ENCODE measurements at places on chromosomes 16 and 17. TPM values are rescaled to one million over a fixed set of nuclear protein-coding genes. Genes with fewer than 3 reads are reported as not detected.
A peak's percentile ranks its signal among the peaks of the same experiment; 100 is the strongest.

DNA sequence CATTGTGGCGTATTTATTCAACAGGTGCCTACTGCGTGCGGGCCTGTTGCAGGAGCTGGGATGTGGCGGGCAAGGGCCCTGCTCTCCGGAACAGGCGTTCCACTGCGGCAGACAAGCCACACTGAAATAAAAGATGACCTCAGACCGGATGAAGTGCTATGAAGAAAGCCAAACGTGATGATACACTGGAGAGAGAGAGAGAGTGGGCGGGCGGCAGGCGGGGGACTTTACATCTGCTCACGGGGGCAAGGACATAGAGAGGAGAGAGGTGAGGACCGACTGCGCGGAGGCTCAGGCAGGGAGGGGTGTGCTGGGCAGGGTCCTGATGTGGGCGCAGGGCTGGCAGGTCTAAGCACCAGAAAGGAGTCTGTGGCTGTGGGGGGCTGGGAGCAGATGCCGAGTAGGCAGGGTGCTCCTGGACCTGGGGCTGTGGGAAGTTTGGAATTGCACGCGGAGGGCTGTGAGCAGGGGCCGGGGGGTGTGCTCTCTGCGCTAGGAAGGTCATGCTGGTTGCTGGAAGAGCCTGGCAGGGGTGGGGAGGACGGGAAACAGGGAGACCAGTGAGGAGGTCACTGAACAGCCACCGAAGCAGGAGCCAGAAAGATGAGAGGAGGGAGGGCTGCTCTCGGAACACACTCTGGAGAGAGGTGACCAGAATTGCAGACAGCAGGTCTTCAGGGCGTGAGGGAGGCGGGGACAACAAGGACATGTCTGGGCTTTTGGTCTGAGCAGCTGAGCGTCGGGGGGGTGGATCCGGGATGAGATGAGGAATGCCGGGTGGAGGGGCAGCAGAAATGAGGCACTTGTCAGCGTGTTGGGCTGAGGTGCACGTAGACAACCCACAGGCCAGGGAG lies 9.9 kb downstream of the MXRA7 start:
- no peak overlapping the region for H3K27ac ChIP-seq
- H3K27me3 ChIP-seq = peaks cover 5% of the 10 kb centered on the region
- no peak for DNase-seq
- no peaks in the 10 kb centered on the region for H3K36me3 ChIP-seq

DNA sequence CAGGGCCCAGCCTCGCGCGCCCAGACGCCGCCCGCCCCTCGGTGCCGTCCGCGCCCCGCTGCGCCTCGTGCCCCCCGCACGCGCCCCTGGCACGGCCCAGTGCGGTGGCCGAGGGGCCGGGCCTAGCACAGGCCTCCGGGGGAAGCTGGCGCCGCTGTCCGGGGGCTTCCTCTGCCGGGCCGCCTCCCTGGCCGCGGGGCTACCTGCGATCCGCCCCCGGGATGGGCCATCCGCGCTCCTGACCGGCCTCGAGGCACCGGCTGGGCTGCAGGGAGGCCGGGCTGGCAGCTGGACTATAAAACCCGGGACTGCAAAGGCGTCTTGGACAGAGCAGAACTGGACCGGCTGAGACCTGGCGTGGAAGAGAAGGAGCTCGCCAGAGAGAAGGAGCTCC lies 783 bp downstream of the BHLHA9 start:
- no peaks in the 10 kb centered on the region for H3K36me3 ChIP-seq
- H3K4me1 ChIP-seq = peaks cover 17% of the 10 kb centered on the region
- DNase-seq = no peak
- no peak overlapping the region for H3K4me3 ChIP-seq

GRCh38 chr16:66539623-66540469 lies 10.1 kb downstream of the TK2 start:
- no peak overlapping the region for H3K4me3 ChIP-seq
- H3K27ac ChIP-seq = no peak overlapping the region
- no peaks in the 10 kb centered on the region for H3K27me3 ChIP-seq
- peaks cover 43% of the 10 kb centered on the region for H3K4me1 ChIP-seq
- no peaks in the 10 kb centered on the region for H3K36me3 ChIP-seq
- peak; percentile 62 for DNase-seq

DNA sequence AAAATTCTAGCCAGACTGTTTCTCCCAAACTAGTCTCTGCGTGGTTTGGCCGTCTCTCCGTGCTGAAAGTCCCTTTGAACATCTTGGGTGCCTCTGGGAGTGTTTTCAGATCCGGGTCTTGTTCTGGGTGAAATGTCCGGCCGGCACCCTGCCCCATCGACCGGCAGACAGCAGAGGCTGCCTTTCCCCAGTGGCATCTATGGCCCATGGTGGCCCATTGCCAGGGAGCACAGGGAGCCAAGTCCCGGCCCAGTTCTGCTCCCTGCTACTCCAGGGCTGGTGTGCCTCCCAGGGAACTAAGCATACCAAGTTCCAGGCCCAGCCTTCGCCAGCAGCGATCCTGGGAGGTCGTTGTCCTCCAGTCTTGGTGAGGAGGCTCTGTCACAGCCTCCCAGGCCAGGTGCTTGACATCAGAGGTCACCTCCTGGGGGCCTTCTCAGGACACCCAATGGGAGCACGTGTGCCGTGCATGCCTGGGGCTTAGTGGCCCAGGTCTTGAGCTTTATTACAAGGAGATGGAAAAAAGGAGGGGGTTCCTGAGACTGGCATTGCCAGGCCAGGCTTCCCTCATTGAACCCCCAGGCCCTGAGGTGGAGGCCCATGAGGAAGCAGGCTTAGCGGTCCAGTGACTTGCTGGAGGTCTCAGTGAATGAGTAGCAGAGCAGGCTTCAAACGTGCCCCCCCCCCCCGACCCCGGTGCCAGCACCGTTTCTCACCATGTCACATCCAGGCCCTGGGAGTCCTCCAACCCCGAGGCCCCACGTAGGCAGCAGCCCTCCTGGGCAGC lies 54.0 kb downstream of the PGS1 start:
- DNase-seq = no peak
- no peak overlapping the region for H3K4me3 ChIP-seq
- no peaks in the 10 kb centered on the region for H3K36me3 ChIP-seq
- H3K27me3 ChIP-seq = no peaks in the 10 kb centered on the region
- no peak overlapping the region for H3K27ac ChIP-seq
- H3K4me1 ChIP-seq = no peaks in the 10 kb centered on the region

GRCh38 chr16:27228621-27229501 lies 25.5 kb downstream of the KDM8 start:
- no peak overlapping the region for H3K4me3 ChIP-seq
- H3K27ac ChIP-seq = peak overlapping the region; percentile 30
- DNase-seq = no peak
- H3K4me1 ChIP-seq = peaks cover 68% of the 10 kb centered on the region
- H3K36me3 ChIP-seq = no peaks in the 10 kb centered on the region

DNA sequence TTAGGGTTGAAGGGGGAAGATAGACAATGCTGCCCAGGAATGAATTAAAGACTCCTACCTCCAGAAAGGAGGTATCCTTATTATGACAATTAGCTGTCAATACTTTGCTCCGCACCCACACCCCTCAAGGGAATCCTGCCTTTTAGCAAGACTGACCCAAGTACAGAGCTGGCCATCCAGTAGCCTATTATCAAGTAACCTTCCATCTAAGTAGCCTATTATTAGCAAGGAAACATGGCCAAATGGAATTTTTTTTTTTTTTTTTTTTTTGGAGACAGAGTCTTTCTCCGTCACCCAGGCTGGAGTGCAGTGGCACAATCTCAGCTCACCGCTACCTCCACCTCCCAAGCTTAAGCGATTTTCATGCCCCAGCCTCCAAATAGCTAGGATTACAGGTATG lies 161.3 kb downstream of the PMP22 start:
- H3K27ac ChIP-seq = no peak overlapping the region
- no peaks in the 10 kb centered on the region for H3K36me3 ChIP-seq
- no peak for DNase-seq
- H3K4me3 ChIP-seq = no peak overlapping the region
- no peaks in the 10 kb centered on the region for H3K27me3 ChIP-seq

GRCh38 chr17:4931963-4932362 lies at the start of gene GP1BA:
TSS of gene GP1BA (plus strand) at chr17:4932277. CDS start at chr17:4932605, 328 bp downstream.
- no peaks in the 10 kb centered on the region for H3K27me3 ChIP-seq
- DNase-seq = peak; percentile 33
- peaks cover 6% of the 10 kb centered on the region for H3K36me3 ChIP-seq
- no peak within 1 kb of the TSS for H3K27ac ChIP-seq
- H3K4me3 ChIP-seq = no peak within 1 kb of the TSS

DNA sequence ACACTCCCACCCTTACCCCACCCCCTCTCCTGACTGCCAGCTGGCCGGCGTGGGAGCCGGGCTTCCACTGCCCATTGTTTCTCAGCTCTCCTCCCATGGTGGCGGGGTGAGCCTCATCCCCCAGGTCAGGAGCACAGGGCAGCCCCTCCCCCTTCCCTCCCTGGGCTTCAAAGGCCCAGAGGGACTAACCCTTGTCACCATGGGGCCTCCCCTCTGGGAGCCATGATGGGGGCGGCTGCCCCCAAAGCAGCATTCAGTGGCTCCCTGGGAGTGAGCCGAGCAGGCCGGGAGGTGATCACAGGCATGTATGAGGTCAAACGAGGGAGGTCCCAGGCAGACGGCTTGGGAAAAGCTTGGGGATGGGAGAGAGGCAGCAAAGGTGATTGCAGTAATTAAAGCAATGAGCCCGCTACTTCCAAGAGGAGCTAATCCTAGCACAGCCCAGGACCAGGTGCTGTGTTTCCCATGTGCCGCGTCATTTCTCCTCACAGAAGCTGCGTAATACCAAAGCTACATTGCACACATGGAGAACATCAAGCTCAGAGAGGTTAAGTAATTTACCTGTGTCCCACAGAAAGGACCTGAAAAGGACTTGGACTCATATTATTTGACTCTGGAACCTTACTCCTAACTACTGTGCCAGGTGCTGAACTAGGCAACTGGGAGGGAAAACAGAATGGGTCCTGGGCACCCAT lies 24.5 kb downstream of the CDK5RAP3 start:
- no peaks in the 10 kb centered on the region for H3K36me3 ChIP-seq
- no peaks in the 10 kb centered on the region for H3K4me1 ChIP-seq
- no peak overlapping the region for H3K27ac ChIP-seq
- H3K4me3 ChIP-seq = no peak overlapping the region
- DNase-seq = no peak

- H3K4me3 ChIP-seq = no peak overlapping the region
- H3K27ac ChIP-seq = no peak overlapping the region
- H3K36me3 ChIP-seq = no peaks in the 10 kb centered on the region
Measured at GRCh38 chr16:12098429-12099310, 122.1 kb downstream of the SNX29 start.

- peaks cover 82% of the 10 kb centered on the region for H3K4me1 ChIP-seq
- no peak overlapping the region for H3K4me3 ChIP-seq
- no peak overlapping the region for H3K27ac ChIP-seq
Measured at GRCh38 chr17:78753316-78754250, 28.5 kb downstream of the CYTH1 start.

GRCh38 chr16:86338403-86339115 lies 171.8 kb upstream of the FOXF1 start:
- H3K27ac ChIP-seq = no peak overlapping the region
- peaks cover 3% of the 10 kb centered on the region for H3K27me3 ChIP-seq
- H3K36me3 ChIP-seq = no peaks in the 10 kb centered on the region
- H3K4me1 ChIP-seq = no peaks in the 10 kb centered on the region
- no peak overlapping the region for H3K4me3 ChIP-seq

- no peak overlapping the region for H3K4me3 ChIP-seq
- no peaks in the 10 kb centered on the region for H3K27me3 ChIP-seq
- no peaks in the 10 kb centered on the region for H3K36me3 ChIP-seq
- H3K27ac ChIP-seq = no peak overlapping the region
- no peak for DNase-seq
Measured at GRCh38 chr16:75354170-75354569, 79.1 kb downstream of the CFDP1 start.

DNA sequence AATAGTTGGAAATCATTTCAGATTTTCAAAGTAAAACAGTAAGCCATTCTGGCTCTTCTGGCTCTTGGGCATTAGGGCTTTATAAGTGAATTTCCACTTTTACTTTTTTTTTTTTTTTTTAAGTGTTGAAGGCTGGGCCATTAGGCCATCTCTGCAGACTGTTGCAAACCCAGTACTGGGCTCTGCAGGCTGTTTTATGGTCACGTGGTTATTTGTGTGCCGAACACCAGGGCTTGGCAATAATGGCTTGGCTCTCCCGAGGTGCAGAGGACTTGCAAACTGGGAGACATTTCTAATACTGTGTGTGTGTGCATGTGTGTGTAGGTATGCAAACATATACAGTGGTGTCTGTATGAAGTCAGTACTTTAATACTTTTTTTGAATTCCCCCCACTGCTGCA lies 194.9 kb upstream of the CDH5 start:
- H3K27me3 ChIP-seq = no peaks in the 10 kb centered on the region
- no peaks in the 10 kb centered on the region for H3K36me3 ChIP-seq
- no peak overlapping the region for H3K4me3 ChIP-seq
- no peak for DNase-seq
- H3K27ac ChIP-seq = no peak overlapping the region

DNA sequence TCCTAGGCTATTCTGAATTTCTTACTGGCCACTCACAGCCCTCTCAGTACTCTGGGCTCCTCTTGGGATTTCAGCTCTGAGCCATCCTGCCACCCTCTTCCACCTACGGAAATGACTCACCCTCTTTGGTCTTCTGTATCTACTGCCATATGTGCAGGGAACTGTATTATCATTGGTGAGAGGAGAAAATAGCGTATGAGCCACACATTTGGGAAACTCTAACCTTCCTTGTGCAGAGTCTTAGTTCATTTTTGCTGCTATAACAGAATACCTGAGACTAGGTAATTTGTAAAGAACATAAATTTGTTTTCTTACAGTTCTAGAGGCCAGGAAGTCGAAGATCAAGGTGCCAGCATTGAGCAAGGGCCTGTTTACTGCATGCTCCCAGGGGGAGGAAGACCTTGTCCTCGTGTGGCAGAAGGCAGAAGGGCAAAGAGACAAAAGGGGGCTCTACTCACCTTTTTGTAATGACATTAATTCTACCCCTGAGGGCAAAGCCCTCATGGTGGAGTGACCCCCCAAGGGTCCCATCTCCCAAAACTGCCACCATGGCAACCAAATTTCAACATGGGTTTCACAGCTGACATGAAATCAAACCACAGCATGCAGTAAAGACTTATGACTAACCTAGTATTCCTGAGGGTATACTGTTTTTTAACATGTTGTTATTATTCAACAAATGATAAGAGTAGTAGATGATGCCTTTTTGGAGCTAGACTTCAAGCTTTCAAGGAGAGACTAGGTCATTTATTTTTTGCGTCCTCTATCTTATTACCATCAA lies 191.8 kb downstream of the PRKCA start:
- H3K4me3 ChIP-seq = no peak overlapping the region
- H3K27ac ChIP-seq = no peak overlapping the region

DNA sequence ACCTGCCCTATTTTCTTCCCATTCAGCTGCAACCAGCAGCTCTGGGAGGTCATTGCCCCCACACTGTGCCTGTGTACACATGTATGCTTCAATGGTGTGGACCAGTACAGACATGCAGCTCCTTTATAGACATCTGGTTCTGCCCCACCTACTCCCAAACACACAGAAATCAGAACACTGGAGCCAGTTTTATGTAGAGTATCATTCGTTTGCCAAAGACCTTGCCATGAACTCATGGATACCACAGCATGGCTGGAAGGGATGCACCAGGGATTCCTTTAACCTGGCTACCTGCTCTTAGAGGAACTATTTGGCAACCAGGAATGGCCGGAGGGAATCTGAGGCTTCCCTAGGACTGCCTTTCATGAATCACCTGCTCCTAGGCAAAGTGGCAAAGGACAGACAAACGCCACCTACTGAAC lies 60.4 kb downstream of the ZFHX3 start:
- H3K4me3 ChIP-seq = no peak overlapping the region
- no peak for DNase-seq
- H3K4me1 ChIP-seq = no peaks in the 10 kb centered on the region
- H3K27me3 ChIP-seq = no peaks in the 10 kb centered on the region

The CTRB1 gene
- total RNA-seq = not detected

The MYH10 gene
- total RNA-seq = 1.9 TPM

The CCR7 gene
- 451 TPM for total RNA-seq

The ACAP1 gene
- 392 TPM for total RNA-seq

The RPL26 gene
- total RNA-seq = 2,684 TPM

The CIBAR2 gene
- not detected for total RNA-seq

Data from B cell (primary cell).